AG09309 (cell line): ENCODE measurements at places on chromosomes 11 and 22.
A peak's percentile ranks its signal among the peaks of the same experiment; 100 is the strongest.

GRCh38 chr11:87422566-87422965, 384.8 kb downstream of the TMEM135 start:
- no peak for DNase-seq

- DNase-seq, result no peak
Observed at GRCh38 chr11:42036201-42036600, 576.7 kb upstream of the LRRC4C start.

GRCh38 chr11:82398300-82398815, 335.3 kb downstream of the FAM181B start:
- no peak for DNase-seq

DNA sequence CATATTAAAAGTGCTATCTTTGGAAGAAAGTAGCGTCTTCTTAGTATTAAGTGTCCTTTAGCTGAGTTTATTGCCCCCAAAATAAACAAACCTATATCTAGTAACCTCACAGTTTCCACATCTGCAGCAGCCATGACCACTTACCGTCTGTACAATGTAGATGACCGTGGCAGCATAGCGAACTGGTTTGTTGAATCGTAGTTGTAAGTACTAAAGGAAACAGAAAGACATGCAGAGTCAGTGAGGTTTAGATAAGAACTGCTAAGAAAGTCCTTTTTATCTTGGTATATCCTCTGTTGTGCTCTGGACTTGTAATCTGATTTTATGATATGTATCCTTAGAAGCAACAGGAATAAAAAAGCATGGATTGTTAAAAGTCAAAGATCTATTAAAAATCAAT, 9.4 kb downstream of the SLC5A12 start:
- DNase-seq, result no peak

DNA sequence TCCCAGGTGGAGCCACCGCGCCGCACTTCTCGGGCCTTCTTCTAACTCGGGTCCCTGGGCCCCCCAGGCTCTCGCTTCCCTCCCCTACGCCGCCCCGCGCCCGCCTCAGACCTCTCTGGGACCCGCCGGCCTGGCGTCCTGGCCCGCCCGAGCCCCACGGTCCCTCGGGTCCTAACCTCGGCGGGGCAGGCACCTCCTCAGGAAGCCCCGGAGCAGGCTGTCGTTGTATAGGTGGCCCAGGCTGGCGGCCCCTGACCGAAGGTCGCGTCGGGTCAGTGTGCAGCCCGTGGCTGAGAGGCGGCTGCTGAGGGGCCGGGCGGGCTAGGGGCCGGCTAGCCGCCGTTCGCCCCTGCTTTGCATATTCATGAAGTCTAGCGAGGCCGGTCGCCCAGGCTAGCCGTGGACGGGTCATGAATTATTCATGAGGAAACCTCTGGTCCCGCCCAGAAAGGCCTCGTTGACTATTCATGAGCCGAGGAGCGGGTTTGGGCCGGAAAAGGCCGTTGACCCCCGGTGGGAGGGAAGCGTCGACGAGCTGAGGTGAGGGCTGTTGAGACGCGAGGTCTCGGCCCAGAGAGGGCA, at the start of gene HORMAD2:
Gene HORMAD2, plus strand, starts transcription at position 513 of the 582 bp plus-strand sequence. CDS start 13,489 bp downstream, outside the sequence.
- no peak for DNase-seq

- peak; percentile 94 for DNase-seq
Observed at GRCh38 chr22:44550711-44551491, 52.9 kb upstream of the RTL6 start.

DNA sequence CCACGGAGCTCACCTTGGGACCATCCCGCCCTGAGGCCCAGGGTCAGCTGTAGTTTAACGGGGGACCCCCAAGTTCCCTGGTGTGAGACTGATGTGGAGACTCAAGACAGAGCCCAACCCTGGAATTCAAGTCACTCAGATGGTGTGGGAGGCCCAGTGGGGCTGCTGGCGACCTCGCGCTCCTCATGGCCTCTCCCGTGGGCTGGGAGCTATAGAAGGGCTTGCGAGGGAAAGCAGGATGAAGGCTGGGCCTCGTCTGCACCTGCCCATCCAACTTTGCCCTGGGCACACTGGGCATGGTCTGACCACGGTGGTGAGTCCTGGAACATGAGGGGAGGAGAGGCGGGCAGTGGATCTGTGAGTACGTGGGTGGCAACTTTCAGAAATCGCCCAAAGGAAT, 13.6 kb upstream of the TTLL12 start:
- DNase-seq, result no peak

DNA sequence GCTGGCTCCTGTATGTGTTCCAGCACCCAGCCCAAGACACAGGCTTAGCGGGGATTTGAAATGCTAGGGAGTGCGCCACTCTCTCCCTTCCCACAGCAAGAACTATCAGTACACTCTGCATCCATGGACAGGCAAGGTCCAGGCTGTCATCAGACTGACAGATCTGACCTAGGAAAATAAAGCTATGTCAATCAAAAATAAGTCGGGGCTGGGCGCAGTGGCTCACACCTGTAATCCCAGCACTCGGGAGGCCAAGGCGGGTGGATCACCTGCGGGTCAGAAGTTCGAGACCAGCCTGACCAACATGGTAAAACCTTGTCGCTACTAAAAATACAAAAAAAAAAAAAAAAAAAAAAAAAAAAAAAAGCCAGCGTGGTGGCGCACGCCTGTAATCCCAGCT, 1.7 kb upstream of the MOV10L1 start:
- no peak for DNase-seq

DNA sequence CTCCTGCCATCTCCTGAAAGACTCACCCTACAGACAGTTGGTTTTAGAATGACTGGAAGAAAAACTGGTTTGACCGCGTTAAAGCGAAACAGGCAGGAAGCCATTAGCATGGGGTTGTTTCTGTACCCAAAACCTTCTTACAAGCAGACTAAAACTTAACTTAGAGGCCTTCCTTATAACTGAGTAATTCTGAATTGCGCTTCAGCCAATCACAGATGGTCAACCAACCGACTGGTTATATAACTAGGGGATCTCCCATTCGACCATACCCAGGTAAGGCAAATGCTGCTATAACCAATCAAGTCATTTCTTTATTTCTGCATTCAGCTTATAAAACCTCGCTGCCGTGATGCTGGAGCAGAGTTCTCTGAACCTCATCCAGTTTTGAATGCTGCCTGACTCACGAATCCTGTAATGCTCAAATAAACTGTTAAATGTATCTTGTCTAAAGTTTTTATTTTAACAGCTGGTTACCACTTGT, 87.8 kb upstream of the DRD2 start:
- DNase-seq, result no peak

DNA sequence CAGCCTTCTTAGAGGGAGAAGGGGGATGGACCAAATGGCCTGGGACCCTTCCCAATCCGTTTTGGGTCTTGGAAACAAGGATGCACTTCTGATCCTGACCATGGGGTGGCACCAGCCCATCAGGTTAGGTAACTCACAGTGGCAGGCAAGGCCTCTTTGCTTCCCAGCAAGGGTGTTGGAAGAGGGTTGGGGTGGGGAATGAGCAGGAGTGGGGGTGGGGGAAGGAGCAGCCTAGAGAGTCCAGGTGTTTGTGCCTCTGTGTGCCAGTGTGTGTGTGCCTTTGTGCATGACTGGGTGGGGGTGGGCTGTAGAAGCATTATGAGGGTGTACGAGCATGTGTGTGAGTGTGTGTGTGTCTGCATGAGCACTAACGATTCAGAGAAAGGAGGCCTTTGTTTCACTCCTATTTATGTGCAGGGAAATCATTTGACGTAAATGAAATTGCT, 213.1 kb downstream of the INSC start:
- DNase-seq, result no peak

DNA sequence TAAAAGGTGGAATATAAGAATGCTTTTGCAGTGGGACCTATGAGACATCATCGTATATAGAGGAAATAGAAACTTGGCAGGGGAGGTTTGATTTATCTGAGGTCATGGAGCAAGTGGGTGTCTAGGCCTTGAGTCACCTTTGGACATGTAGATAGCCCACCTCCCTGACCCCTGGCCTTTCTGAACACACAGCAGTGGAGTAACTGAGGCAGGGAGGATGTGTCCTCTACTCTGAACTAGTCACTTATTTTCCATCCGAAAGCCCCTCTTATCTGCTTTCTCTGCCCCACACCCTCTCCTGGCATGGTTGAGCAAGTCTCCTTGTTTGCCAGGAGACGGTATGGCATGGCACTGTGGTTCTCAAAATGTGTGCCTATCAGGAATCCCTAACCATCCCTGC, 7.9 kb downstream of the CD82 start:
- no peak for DNase-seq

DNA sequence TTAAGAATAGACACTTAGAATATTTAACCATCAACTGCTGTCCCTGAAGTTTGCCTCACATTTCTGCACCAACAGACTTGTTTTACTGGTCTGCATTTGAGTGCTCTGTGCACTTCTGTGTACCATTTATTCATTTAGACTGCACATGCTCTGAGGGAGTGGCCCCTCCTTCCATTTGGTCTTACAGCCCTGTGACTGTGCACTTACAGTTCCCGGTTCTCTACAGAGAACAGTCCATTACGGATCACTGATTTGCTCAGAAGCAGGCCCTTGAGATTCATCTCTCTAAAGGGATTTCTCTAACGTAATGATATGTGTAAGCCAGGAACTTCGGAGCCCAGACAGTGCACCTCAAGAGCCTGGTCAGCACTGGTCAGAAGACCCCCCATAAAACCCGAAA, 247.3 kb upstream of the BLID start:
- DNase-seq, result no peak

DNA sequence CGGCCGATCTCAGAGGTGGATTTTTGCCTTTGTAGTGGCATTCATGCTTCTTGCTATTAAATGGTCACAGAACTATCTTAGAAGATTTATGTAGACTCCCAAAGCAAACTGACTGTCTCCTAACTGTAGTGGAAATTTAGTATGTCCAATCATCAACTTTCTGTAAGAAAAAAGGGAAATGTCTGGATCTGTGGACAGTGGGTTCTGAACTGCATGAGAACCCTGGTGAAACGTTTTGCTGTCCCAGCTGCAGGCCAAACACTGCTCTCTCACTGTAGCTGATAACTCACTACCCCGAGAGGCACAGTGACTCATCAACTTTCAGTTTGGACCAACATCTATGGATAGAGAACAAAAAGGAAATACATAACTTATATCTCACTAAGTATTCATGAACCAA, 387.1 kb downstream of the SOX6 start:
- DNase-seq, result peak; percentile 27

GRCh38 chr11:12403122-12403996, 26.0 kb downstream of the PARVA start:
- DNase-seq, result no peak

DNA sequence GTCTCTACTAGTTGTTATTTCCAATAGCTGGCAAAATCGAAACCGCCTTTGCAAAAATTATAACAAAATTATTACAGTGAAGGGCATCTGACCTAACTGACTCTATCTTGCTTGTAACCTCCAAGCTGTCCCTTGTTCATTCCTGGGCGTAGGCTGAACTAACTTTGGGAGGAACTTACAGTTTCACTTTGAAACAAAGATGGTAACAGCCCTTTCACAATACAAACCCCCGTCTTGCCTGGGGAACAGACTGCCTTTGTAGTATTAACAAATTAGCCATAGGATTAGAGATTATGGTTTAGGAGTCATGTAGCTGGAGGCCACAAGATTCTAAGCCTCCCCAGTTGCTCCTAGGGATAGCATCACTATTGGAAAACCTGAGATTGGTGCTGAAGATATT, 131.6 kb upstream of the HSD17B12 start:
- DNase-seq, result no peak

GRCh38 chr11:134417871-134418840, 6.1 kb upstream of the B3GAT1 start:
- DNase-seq, result no peak

- DNase-seq, result no peak
Observed at GRCh38 chr11:12546660-12547059, 127.6 kb upstream of the TEAD1 start.

GRCh38 chr11:26792941-26793340, 71.1 kb upstream of the SLC5A12 start:
- peak; percentile 17 for DNase-seq

DNA sequence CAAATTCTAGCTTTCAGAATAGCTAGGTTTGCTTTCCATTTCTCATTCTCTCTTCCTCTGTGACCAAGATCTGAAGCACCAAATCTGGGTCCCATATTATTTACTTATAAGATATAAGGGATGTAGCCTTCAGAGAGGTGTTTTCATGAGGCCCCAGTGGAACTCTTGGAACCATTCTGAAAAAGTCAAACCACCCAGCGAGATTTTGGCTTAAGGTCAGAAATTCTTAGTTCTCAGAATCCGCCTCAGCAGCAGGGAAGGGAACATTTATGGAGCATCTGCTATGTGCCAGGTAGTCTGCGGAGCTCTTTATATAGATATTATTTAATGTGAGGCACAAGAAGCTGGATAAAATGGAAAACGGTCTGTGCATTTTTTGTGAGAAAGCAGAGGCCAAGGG, 6.3 kb downstream of the NAV2 start:
- DNase-seq, result no peak

GRCh38 chr11:131235328-131236298, 134.8 kb upstream of the NTM start:
- no peak for DNase-seq

DNA sequence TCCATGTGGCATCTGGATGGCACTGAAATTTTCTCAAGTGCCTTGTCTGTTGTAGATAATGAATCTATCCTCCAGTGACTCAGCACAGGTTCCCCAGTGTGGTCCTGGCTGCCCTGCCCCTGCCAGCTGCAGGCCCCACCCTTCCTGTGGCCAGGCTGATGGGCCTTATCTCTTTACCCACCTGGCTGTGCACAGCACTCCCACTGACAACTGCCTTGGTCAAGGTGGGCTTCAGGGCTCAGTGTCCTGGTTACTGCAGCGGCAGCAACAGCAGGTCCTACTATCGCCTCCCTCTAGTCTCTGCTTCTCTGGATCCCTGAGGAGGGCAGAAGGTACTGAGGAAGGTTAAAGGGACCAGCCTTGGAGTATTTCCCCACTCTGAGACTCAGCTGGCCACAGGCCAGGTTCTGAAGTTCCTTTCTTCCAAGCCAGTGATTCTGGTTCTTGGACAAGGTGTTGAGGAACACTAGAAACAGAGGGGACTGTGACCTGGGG, 3.1 kb downstream of the HMBS start:
- no peak for DNase-seq

- no peak for DNase-seq
Observed at GRCh38 chr22:44033694-44034093, 9.6 kb downstream of the PARVB start.
